ENCODE measurements at places on chromosomes 11 and 22.

DNA sequence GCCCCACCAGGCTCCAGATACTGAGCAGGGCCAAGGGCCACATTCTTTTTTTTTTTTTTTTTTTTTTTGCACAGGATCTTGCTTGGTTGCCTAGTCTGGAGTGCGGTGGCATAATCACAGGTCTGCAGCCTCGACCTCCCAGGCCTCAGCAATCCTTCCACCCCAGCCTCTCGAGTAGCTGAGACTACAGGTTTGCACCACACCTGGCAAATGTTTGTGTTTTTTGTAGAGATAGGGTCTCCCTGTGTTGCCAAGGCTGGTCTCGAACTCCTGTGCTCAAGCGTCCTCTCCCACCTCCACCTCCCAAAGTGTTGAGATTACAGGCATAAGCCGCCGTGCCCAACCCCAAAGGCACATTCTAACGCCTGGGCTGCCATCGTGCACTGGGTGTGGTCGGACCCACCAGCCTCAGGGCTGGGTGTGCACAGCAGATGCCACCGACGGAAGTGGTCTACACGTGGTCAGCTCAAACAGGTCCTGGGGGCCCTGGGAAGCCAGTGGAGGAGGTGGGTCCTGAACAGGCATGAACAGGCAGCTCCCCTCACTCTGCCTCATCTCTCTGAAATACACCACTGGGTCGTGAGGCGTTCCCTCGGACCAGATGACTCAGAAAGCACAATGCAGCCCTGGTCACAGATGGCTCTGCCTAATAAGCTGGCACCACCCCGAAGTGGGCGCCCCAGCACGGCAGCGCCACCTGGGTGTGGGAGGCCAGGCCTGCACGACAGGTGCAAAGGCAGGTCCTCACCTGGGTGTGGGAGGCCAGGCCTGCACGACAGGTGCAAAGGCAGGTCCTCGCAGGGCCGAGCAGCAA lies 5.1 kb upstream of the B4GALNT4 start:
- peak; percentile 53 for DNase-seq

DNA sequence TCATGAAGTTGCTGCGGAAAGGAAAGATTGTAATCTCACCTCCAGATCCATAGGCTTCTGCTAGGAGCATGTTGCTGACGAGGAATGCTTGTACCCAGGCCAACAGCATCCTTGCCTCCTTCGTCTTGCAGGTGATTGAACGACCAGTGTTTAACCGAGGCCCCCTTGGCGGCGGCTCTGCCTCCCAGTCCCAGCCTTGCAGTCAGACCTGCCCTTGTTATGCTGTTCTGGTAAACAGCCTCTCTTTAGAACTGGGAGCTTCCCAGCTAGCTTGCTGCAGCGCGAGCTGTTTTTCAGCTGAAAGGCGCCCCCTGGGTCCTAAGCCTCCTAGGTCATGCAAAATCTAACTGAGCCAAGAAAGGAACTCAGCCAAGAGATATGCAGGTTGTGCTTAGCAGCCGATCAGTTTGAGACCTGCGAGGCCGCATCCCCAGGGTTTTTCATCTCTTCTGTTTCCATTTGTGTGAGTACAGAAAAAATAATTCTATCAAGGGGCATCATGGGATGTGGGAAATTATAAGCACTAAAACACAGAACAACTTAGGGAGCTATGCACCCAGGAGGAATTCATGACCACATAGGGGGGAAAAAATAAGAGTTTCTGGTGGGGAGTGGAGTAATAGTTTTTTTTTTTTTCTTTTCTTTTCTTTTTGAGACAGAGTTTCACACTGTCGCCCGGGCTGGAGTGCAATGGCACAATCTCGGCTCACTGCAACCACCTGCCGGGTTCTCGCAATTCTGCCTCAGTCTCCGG lies at the start of gene PIK3IP1:
Gene PIK3IP1, minus strand, starts transcription at position 253 of the 754 bp plus-strand sequence. Its CDS starts 144 bp downstream, at position 109.
- peak; percentile 87 for DNase-seq

GRCh38 chr11:70353900-70354568 lies 44.3 kb upstream of the CTTN start:
- DNase-seq = no peak

DNA sequence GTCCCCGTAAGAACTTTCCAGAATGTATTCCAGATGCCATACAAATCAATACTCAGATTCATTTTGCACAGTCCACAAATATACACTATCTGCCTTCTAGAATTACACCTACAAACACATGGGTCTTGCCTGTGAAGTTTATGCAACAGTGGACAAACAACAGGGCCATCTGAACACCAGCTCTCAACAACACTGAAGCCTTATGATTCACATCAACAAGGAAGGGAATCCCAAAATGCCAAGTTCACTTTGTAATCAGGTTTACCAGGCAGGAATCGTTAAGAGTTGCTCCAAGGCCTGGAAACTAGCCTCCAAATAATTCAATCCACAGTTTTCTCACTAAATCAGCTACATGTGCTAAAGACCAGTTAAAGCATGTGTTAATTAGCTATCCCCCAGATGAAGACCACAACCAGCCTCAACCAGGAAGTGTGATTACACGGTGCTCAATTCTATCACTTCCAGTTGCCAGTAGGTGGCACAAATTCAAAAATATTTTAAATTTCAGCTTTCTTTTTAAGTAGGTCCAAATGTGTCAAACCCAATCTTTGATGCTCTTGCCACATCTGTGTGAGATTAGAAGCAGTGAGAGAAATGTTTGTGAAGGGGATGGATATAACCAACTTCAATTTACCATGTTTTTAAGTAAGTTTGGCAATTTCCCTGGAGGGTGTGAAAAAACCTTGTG lies 139.1 kb upstream of the BDNF start:
- DNase-seq = peak; percentile 30

DNA sequence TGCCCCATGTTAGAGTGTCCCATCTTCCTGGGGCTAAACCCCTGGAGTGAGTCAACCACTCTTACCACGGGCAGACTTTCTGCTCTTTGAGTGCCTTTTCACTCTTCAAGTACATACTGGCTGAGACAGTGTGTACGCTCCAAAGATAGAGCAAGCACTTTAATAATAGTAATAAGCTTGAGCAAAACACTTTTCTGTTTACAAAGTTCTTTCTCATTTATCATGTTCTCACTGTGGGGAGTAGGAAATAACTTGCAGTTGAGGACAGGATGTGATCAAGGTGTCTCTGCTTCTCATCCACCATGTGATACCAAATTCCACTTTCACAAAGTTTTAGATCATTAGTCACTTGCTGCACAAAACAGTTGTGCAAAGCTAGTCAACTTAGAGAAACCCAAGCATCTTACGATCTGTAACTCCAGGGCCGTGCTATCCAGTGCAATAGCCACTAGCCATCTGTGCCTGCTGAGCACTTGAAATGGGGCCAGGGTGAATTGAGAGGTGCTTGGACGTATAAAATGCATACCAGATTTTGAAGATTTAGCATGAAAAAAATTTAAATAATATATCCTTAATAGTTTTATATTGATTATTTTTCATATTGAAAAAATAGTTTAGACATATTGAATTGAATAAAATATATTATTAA lies 135.3 kb downstream of the KIF18A start:
- DNase-seq = no peak

Measured in GM03348 (cell line).